A375 (cell line): ENCODE measurements at places on chromosomes 5 and 9. TPM values are rescaled to one million over a fixed set of nuclear protein-coding genes. Genes with fewer than 3 reads are reported as not detected.

The IGFBPL1 gene
- total RNA-seq, result not detected in 2 replicates

The ZMAT2 gene
- total RNA-seq, result 54.2 and 64.0 TPM in 2 replicates

The DPYSL3 gene
- total RNA-seq, result 30.1 and 33.1 TPM in 2 replicates

The SLC22A4 gene
- 4.5 and 6.7 TPM in 2 replicates for total RNA-seq

The NOTCH1 gene
- 18.7 and 24.1 TPM in 2 replicates for total RNA-seq

The SPATA31D4 gene
- not detected in 2 replicates for total RNA-seq

The PCDHA11 gene
- 1.9 and 4.9 TPM in 2 replicates for total RNA-seq

The CER1 gene
- not detected in 2 replicates for total RNA-seq

The OCLN gene
- total RNA-seq, result 0.11 and 0.34 TPM in 2 replicates

The CKMT2 gene
- not detected in 2 replicates for total RNA-seq

The NME5 gene
- not detected in 2 replicates for total RNA-seq

The CANX gene
- 338 and 380 TPM in 2 replicates for total RNA-seq

The PPP1R2B gene
- total RNA-seq, result not detected in 2 replicates

The KIAA0825 gene
- total RNA-seq, result 0.45 TPM in 2 replicates

The TMEM8B gene
- total RNA-seq, result 1.5 and 1.7 TPM in 2 replicates

The PCDHGA5 gene
- 1.3 and 1.4 TPM in 2 replicates for total RNA-seq

The SIT1 gene
- not detected in 2 replicates for total RNA-seq

The IFNA13 gene
- total RNA-seq, result not detected in 2 replicates

The SGTB gene
- 5.4 and 6.9 TPM in 2 replicates for total RNA-seq

The PRKACG gene
- not detected in 2 replicates for total RNA-seq

The SMU1 gene
- 20.1 and 23.5 TPM in 2 replicates for total RNA-seq

The EQTN gene
- not detected in 2 replicates for total RNA-seq

The SLC1A1 gene
- total RNA-seq, result 10.5 and 10.8 TPM in 2 replicates

The COL27A1 gene
- 14.6 and 15.3 TPM in 2 replicates for total RNA-seq

The OLFM1 gene
- 0.13 TPM in 1 of 2 replicates, not detected in the other for total RNA-seq

The ODF2 gene
- total RNA-seq, result 68.3 and 78.2 TPM in 2 replicates

The RNF130 gene
- 35.6 and 40.2 TPM in 2 replicates for total RNA-seq

The CSF2 gene
- total RNA-seq, result 4.1 and 9.3 TPM in 2 replicates

The PLAC8L1 gene
- total RNA-seq, result 0.19 and 0.34 TPM in 2 replicates

The ZNF483 gene
- total RNA-seq, result 3.3 and 3.8 TPM in 2 replicates

The SLC9A3 gene
- not detected in 2 replicates for total RNA-seq

The SPATA31C2 gene
- 0.11 TPM in 1 of 2 replicates, not detected in the other for total RNA-seq

The ADAMTS16 gene
- total RNA-seq, result 3.7 and 5.0 TPM in 2 replicates

The GHR gene
- total RNA-seq, result 1.1 and 1.4 TPM in 2 replicates

The MRPL22 gene
- total RNA-seq, result 33.0 and 40.4 TPM in 2 replicates

The SECISBP2 gene
- total RNA-seq, result 40.5 and 44.9 TPM in 2 replicates

The PITX1 gene
- total RNA-seq, result 1.2 and 2.1 TPM in 2 replicates

The PTGER4 gene
- total RNA-seq, result 2.3 and 3.3 TPM in 2 replicates

The ACOT12 gene
- 0.13 TPM in 1 of 2 replicates, not detected in the other for total RNA-seq

The MZB1 gene
- 1.4 TPM in 1 of 2 replicates, not detected in the other for total RNA-seq

The FSD1L gene
- total RNA-seq, result 2.8 and 5.5 TPM in 2 replicates

The DND1 gene
- total RNA-seq, result 1.2 and 2.6 TPM in 2 replicates

The GRXCR2 gene
- total RNA-seq, result not detected in 2 replicates

The ENG gene
- total RNA-seq, result 13.6 and 14.7 TPM in 2 replicates

The PRR16 gene
- 2.3 and 2.6 TPM in 2 replicates for total RNA-seq

The KLHL3 gene
- total RNA-seq, result 2.0 and 2.8 TPM in 2 replicates

The PCDHB16 gene
- 7.7 and 7.9 TPM in 2 replicates for total RNA-seq

The ZDHHC11 gene
- total RNA-seq, result 15.5 and 16.0 TPM in 2 replicates

The FAM221B gene
- total RNA-seq, result not detected in 2 replicates
